ENCODE measurements at places on chromosomes 5 and 9. TPM values are rescaled to one million over a fixed set of nuclear protein-coding genes. Genes with fewer than 3 reads are reported as not detected.
A peak's percentile ranks its signal among the peaks of the same experiment; 100 is the strongest.

DNA sequence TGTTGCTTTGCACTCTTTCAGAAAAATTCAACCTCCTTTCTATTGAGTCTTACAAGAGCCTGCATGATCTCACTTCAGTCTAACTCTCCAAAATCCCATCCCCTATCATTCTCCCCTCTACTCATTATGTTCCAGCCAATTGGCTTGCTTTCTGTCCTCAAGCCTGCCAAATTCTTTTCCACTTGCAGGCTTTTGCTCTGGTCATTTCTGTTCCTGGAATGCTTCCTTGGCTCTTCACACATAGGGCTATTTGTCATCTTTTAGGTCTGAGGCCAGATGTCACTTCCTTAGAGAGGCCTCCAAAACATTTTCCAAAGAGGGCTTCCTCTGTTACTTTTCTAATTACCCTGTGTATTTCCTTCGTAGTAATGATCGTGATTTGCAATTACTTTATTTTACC lies 11.8 kb upstream of the CHD1 start:
- H3K36me3 ChIP-seq = no peaks in the 10 kb centered on the region
- H3K27ac ChIP-seq = no peak overlapping the region
- no peak for DNase-seq
- no peak overlapping the region for H3K4me3 ChIP-seq

The KCNMB1 gene
- 20.1 TPM for total RNA-seq

DNA sequence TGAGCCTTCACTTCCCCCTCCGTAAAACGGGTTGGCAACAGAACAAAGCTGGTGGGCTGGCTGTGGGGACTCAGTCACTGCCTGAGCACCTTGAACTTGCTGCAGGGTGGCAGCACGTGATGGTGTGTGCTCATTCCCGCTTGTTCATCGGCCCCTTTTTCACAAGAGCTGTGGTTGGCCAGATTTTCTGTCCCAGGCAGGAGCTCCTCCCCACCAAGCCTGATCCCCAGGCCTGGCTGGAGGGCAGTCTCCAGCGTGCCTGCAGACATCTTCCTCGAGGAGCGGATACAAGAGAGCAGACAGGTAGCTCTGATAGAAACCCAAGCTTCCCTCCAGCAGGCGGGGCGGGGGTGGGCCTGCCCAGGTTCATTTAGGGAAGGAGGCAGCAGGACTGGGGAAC lies 61.9 kb upstream of the ORM1 start:
- DNase-seq = no peak
- no peaks in the 10 kb centered on the region for H3K27me3 ChIP-seq
- H3K4me3 ChIP-seq = no peak overlapping the region
- H3K36me3 ChIP-seq = peaks cover 6% of the 10 kb centered on the region
- no peaks in the 10 kb centered on the region for H3K4me1 ChIP-seq

DNA sequence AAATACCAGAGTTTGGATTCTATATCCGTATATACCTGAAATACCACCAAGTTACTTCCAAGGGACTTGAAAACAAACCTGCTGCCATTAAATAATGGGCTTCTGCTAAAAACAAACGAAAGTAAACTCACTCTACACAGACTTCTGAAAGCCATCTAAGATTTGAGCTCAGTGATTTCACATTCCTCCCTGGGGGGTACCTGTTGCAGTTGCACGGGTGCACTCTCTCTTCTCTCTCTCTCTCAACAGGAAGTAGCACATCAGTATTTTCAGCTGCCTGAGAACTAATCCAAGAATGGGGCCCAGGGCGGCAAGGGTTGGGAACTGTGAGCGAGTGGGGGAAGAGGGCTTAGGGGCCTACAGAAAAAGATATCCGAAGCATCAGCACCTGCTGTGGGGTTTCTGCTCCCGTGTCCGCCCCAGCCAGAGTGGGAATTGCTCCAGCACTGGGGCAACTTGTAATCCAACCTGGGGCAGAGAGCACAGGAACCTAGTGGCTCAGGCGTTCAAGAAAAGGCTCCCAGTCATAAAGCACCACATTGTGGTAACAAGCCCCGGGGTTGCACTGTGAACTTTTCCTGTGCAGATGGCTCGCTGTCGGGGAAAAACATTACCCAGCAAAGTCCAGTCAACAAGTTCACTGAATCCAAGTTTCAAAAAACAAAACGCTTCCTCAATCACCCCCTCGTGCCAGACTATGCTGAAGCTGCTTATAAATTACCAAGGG lies 99.8 kb downstream of the EFNA5 start:
- H3K27me3 ChIP-seq = no peaks in the 10 kb centered on the region
- peak overlapping the region; percentile 62 for H3K27ac ChIP-seq
- DNase-seq = no peak
- peaks cover 44% of the 10 kb centered on the region for H3K4me1 ChIP-seq

The GCNT1 gene
- 17.1 TPM for total RNA-seq

GRCh38 chr5:42491699-42492098 lies 68.5 kb downstream of the GHR start:
- no peaks in the 10 kb centered on the region for H3K27me3 ChIP-seq
- peak overlapping the region; percentile 19 for H3K27ac ChIP-seq
- no peak for DNase-seq
- no peaks in the 10 kb centered on the region for H3K36me3 ChIP-seq

GRCh38 chr9:132185073-132186009 lies 23.5 kb downstream of the NTNG2 start:
- H3K36me3 ChIP-seq = no peaks in the 10 kb centered on the region
- H3K27ac ChIP-seq = no peak overlapping the region
- H3K27me3 ChIP-seq = peaks cover 9% of the 10 kb centered on the region
- no peak overlapping the region for H3K4me3 ChIP-seq
- DNase-seq = no peak

- H3K27ac ChIP-seq = no peak overlapping the region
- no peak overlapping the region for H3K4me3 ChIP-seq
- DNase-seq = no peak
Measured at GRCh38 chr5:106121972-106122605, 1548.6 kb downstream of the EFNA5 start.

DNA sequence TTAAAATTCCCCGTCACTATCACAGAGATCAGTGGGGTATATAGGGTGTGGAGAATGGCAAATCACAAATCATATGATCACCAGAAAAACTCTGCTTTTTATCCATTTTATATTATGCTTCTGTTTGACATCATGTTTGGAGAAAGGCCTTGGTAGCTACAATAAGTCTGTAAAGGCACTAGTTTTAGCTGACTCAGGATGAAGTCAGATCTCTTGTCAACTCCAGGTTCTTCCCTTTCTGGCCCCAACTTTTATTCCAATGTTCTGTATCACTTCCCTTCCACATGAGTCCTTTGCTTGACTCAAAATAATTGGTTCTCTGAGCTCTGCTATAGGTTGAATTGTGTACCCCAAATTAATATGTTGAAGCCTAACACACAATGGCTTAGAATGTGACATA lies 484.9 kb downstream of the PTPRD start:
- no peak for DNase-seq
- no peak overlapping the region for H3K27ac ChIP-seq
- H3K4me3 ChIP-seq = no peak overlapping the region
- H3K4me1 ChIP-seq = no peaks in the 10 kb centered on the region
- no peaks in the 10 kb centered on the region for H3K27me3 ChIP-seq
- no peaks in the 10 kb centered on the region for H3K36me3 ChIP-seq

DNA sequence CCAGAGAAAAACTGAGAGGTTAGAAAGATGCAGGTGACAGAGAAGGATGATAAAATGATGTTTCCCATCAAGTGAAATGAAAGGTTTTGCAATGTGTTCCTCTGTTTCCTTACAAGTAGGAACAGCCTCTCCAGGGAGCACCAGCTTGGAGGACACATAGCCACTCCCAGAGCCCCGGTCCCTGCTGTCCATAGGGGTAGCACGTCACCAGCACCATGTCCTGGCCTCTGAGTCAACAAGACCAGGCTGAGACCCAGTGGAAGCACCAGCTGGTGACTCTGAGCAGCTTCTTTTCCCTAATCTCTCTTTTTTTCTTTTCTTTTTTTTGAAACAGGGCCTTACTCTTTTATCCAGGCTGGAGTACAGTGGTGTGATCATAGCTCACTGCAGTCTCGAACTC lies 19.4 kb upstream of the HMCN2 start:
- H3K36me3 ChIP-seq = no peaks in the 10 kb centered on the region
- H3K27me3 ChIP-seq = no peaks in the 10 kb centered on the region
- H3K4me1 ChIP-seq = no peaks in the 10 kb centered on the region
- no peak overlapping the region for H3K4me3 ChIP-seq

DNA sequence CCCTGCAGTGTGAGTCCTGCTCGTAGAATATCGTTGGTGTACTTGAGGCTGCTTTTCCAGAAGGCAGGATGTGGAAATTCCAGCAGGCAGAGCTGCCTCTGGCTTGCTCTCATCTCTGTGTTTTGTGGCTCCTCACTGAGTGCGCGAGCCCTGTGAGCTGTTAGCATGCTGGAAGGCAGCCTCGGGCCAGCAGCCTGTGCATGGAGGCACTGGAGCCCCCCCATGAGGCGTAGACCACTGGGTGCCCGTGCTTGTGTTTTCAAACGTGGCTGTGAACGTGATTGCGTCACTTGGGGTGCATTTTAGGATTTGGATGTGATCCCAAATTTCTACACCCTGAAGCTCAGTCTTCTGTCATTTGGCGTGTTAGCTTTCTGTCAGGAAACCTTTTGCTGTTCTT lies 3.2 kb downstream of the WDR5 start:
- peaks cover 22% of the 10 kb centered on the region for H3K4me1 ChIP-seq
- peaks cover 31% of the 10 kb centered on the region for H3K36me3 ChIP-seq
- H3K27me3 ChIP-seq = no peaks in the 10 kb centered on the region
- no peak overlapping the region for H3K4me3 ChIP-seq
- no peak overlapping the region for H3K27ac ChIP-seq

- peak overlapping the region; percentile 57 for H3K4me3 ChIP-seq
- H3K27me3 ChIP-seq = no peaks in the 10 kb centered on the region
- DNase-seq = peak; percentile 49
- no peaks in the 10 kb centered on the region for H3K36me3 ChIP-seq
Measured at GRCh38 chr9:96048956-96049831, 173.7 kb downstream of the ERCC6L2 start.

DNA sequence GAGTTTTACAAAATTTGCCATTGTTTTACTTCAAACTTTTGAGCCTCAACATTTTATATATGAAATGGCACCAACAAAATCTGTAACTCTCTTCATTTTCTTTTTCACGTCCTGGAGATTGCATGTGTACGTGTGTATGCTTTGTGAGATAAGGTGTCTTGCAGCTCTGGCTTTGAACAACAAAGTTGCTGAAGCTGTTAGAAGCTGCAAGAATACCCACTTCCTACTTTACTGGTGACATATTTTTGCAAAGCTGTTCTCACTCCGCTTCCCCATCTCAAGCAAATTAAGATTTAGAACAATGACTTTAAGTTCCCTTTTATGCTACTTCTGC lies 41.8 kb downstream of the FYB1 start:
- no peaks in the 10 kb centered on the region for H3K4me1 ChIP-seq
- H3K27ac ChIP-seq = no peak overlapping the region
- no peak overlapping the region for H3K4me3 ChIP-seq
- H3K27me3 ChIP-seq = no peaks in the 10 kb centered on the region
- no peaks in the 10 kb centered on the region for H3K36me3 ChIP-seq

- no peaks in the 10 kb centered on the region for H3K27me3 ChIP-seq
- H3K4me3 ChIP-seq = no peak overlapping the region
- H3K36me3 ChIP-seq = no peaks in the 10 kb centered on the region
- no peak for DNase-seq
- H3K27ac ChIP-seq = no peak overlapping the region
Measured at GRCh38 chr5:82424211-82424610, 146.1 kb upstream of the RPS23 start.

GRCh38 chr5:140718266-140718592 lies 18.0 kb downstream of the ZMAT2 start:
- DNase-seq = no peak
- H3K27ac ChIP-seq = peak overlapping the region; percentile 33
- no peaks in the 10 kb centered on the region for H3K36me3 ChIP-seq
- H3K4me3 ChIP-seq = no peak overlapping the region
- H3K4me1 ChIP-seq = no peaks in the 10 kb centered on the region

DNA sequence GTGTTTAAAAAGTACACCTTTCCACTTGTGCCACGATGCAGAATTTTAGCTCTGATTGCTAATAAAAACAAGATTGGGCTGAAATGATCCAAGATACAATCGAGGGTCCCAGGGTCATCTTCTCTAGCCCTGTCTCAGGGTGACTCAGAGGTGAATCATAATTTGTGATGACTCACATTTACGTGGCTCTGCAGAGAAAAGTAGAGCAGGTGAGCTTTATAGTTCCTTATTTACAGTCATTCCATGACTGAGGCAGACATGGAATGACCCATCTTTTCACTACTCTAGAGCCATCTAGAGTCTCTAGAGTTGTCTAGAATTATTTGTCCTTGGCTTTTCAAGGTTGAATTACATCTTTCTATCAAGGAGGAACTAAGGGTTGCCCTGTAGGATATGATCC lies 155.2 kb downstream of the GAS1 start:
- no peak overlapping the region for H3K4me3 ChIP-seq
- H3K36me3 ChIP-seq = no peaks in the 10 kb centered on the region
- no peak overlapping the region for H3K27ac ChIP-seq
- H3K27me3 ChIP-seq = no peaks in the 10 kb centered on the region

DNA sequence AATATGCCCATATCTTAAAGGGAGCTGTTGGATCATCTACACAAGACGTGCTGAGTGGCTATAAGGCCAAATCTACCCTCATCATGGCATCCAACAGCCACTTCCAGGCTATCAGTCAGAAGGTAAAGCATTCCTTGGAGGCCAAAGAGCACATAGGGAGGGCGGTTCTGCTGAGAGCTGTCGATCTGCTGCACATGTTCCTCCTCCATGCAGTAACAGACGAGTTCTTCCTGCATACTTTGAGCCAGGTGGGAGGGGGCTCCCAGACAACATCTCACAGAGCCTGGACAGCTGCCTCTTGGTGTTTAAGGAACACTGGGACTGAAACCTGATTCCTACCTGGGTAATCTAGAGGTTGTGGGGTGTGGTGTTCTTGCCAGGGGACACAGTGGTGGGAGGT lies 93.3 kb upstream of the RAI14 start:
- no peak for DNase-seq
- H3K4me1 ChIP-seq = peaks cover 18% of the 10 kb centered on the region
- H3K27me3 ChIP-seq = no peaks in the 10 kb centered on the region
- H3K36me3 ChIP-seq = no peaks in the 10 kb centered on the region

DNA sequence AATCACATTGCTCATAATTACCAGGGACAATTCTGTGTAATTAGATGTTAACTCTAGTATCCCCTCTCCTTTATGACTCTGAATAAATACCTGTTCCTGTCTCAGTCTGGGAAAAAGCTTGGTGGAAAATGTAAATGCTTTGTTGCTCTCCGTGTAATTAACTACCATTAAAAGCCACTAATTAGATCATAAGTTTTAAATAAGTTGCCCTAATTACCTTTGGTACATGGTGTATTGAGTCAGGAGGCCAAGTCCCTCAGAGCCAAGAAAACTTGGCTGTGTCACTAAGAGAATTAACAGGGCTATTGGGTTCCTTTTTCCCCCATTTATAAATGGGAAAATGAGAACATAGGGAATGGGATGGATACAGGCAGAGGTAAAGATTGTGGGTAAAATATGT lies 617.6 kb downstream of the TLR4 start:
- no peaks in the 10 kb centered on the region for H3K27me3 ChIP-seq
- H3K27ac ChIP-seq = no peak overlapping the region
- H3K36me3 ChIP-seq = no peaks in the 10 kb centered on the region
- DNase-seq = no peak
- no peak overlapping the region for H3K4me3 ChIP-seq

GRCh38 chr5:10672146-10673016 lies 88.7 kb downstream of the DAP start:
- H3K4me3 ChIP-seq = no peak overlapping the region
- DNase-seq = no peak
- no peak overlapping the region for H3K27ac ChIP-seq
- H3K36me3 ChIP-seq = peaks cover 3% of the 10 kb centered on the region

The DAB2IP gene
- total RNA-seq = 87.4 TPM

The MELK gene
- total RNA-seq = 2.2 TPM

- H3K27me3 ChIP-seq = no peaks in the 10 kb centered on the region
- no peaks in the 10 kb centered on the region for H3K36me3 ChIP-seq
- no peaks in the 10 kb centered on the region for H3K4me1 ChIP-seq
- no peak overlapping the region for H3K4me3 ChIP-seq
Measured at GRCh38 chr5:54492178-54492577, 25.4 kb upstream of the SNX18 start.

The ACOT12 gene
- total RNA-seq = not detected

The SPATA6L gene
- total RNA-seq = 1.8 TPM

Data from thoracic aorta (tissue), 2 donors.